ENCODE measurements at places on chromosomes 4 and X.

DNA sequence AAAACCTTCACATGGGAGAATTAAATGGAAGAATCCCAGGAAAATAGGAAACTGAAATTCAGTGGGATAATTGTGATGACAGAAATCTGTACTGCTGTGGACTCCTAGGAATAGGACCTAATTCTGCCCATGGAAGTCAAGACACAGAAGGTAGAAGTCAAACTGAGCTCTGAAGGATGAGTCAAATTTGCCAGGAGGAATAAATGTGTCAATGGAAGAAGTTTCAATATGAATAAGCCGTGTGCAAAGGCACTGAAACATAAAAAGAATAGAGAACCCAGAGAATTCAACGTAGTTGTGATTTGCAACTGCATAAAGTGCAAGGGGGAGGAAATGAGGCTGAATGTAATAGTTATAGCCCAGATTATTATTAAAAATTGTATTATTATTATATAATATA, 11.6 kb downstream of the ENAM start:
- DNase-seq, result no peak

DNA sequence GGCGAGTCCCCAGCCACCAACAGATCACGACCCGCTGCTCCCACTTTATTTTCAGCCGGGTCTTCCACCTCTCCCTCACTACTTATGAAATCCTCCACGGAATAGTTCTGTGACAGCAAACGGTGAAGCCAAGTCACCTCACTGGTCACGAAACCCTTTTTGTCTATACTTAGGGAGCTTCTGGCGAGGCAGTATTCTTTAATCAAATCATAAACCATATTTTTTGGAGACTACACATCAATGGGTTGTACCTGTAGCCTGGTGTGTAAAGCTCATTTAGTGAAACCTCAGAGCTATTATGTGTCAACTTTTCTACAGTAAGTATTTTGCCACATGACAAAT, 809 bp upstream of the H2AZ1 start:
- DNase-seq, result no peak

DNA sequence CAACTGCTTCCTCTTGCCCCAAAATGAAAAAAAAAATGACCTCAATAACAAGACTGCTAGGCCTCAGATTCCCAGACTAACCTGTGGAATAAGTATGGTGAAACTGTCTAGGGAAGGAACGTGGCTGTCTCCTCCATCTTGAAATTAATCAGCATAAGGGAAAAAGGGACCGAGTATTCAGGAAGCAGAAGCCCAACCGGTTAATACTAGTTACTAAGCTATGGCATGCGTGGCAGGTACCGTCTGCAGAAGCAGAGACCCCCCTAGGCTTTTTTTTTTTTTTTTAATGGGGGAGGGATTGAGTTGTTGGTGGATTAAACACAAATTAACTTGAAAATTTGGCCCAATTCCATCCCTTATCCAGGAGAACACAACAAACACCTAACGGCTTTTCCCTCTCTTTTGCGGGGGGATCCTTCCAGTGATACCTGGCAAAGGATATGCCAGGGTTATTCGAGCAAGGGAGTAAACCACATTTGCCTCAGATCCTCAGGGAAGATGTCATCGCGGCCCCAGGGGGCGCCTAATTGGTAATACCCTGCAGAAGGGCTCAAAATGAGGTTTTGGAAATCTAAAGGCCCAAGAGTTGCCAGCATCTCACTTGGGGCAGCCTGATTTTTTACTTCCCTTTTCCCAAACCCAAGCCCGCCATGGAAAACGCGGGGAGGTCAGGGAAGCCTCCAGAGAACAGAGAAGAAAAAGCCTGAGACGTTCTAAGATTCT, 893 bp downstream of the RLIM start:
- peak; percentile 39 for DNase-seq

DNA sequence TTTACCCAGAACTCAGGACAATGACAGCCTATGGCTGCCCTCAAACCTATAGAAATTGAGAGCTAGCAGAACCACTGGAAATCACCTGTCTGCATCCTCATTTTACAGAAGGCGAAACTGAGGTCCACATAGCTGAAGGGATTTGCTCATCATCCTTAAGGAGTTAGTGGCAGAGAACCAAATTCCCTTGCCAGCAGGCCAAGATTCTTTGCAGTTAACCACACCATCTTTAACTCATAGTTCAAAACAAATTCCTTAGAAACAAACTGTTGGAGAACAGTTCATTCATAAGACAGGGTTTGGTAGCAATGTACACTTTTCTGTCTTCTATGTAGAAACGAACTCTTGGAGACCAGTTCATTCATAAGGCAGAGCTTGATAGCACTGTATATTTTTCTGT, 37.9 kb upstream of the RAP2C start:
- peak; percentile 72 for DNase-seq

DNA sequence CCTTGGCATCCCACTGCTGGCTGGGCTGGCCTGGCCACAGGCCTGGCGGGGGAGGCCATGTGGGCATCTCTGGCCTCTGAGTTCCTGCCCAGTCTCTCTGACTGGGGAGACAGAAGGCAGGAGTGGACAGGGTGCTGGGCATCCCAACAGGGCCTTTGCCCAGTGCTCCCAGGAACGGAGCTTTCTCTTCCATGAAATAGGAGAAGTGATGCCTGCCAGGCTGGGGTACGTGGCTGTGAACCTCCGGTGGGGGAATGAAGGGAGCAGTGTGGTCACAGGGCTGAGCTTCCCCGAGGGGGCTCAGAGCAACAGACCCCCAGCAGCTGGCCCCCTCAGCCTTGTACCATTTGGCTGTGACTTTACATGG, 40.4 kb upstream of the HMX1 start:
- DNase-seq, result no peak

DNA sequence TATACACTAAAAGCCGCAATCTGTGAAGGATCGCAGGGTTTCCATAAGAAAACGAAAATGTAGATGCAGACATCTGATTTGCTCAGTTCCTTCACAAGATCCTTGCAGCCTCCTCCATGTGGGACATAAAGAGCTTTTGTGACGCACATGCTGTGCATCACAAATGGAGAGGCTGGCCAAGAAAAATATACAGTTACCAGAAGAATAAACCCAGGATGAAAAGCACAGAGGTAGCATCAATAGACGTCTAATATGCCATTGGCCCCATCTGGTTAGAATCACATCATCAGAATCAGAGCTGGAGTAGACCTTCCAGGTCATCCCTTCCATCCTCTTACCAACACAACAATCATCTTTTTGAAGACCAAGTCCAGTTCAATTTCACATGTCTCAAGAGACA, 517.4 kb downstream of the RAB28 start:
- DNase-seq, result no peak

- DNase-seq, result peak; percentile 40
Observed at GRCh38 chr4:124322234-124323065, 390.1 kb downstream of the ANKRD50 start.

GRCh38 chrX:110146521-110146920, 143.6 kb downstream of the TMEM164 start:
- peak; percentile 38 for DNase-seq

DNA sequence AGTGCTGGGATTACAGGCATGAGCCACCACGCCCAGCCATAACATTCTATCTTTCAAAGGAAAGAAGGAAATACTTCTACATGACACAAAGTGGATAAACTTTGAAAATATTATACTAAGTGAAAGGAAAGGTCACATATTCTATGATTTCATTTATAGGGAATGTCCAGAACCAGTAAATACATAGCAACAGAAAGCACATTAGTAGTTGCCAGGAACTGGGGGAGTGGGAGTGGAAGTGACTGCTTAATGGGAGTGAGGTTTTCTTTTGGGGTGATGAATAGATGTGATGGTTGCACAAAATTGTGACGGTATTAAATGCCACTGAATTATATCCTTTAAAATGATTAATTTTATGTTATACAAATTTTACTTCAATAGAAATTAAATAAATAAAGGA, 95.7 kb upstream of the IL15 start:
- peak; percentile 29 for DNase-seq

GRCh38 chr4:57318703-57319102, 208.5 kb upstream of the IGFBP7 start:
- no peak for DNase-seq

DNA sequence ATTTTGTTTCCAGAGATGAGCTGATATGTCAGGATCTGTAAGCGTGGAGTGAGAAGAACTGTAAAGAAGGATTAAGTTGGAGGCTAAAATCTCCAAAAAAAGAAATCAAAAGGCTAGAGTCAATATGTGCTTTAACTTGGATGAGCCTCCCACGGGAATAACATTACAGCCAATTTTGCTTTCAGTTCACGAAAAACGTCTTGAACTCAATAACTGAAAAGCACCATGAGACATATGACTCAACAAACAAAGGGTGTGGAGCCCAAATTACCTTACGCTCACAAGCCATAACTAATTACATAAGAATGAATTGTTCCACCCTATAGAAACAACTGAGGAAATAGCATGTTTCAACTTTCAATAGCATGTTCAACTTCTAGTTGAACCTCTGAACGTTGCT, 22.3 kb downstream of the TMPRSS11D start:
- no peak for DNase-seq

- DNase-seq, result peak; percentile 17
Observed at GRCh38 chr4:152073351-152074087, 312.7 kb upstream of the GATB start.
